Activated naive CD4-positive, alpha-beta T cell treated with anti-CD3 and anti-CD28 coated beads, Interleukin-2, amount 10 ng/mL, durations not matched to agents 7 days and 5 days (primary cell): ENCODE measurements at places on chromosomes 7 and 10.
A peak's percentile ranks its signal among the peaks of the same experiment; 100 is the strongest.

- DNase-seq = no peak
These were observed 162.1 kb downstream of the DIP2C start for GRCh38 chr10:527416-527815.

DNA sequence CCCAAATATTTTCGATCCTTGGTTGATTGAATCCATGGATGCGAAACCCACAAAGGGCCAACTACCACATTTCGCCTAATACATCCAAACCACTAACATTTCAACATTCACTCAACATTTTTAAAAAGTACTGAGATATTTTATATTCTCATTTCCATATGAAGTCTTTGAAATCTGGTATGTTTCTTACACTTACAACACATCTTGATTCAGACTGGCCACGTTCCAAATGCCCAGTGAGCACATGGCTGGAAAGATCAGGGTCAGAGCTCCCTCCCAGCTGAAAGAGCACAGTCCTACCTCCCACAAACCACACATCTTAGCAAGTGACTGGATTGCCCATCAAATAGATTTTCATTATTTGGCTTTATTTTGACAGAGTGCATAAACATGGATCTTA is 18.9 kb downstream of the NCAPG2 start:
- no peak for DNase-seq

GRCh38 chr10:96188916-96189315 is 58.8 kb downstream of the ZNF518A start:
- no peak for DNase-seq

GRCh38 chr10:55641601-55642000 is 719.5 kb downstream of the ZWINT start:
- DNase-seq = no peak

GRCh38 chr10:43125274-43125845 is 12.9 kb upstream of the CSGALNACT2 start:
- DNase-seq = peak; percentile 14

- no peak for DNase-seq
These were observed 6.8 kb upstream of the TBRG4 start for GRCh38 chr7:45118292-45118691.

GRCh38 chr7:71322201-71322600 is 190.3 kb downstream of the GALNT17 start:
- DNase-seq = no peak

DNA sequence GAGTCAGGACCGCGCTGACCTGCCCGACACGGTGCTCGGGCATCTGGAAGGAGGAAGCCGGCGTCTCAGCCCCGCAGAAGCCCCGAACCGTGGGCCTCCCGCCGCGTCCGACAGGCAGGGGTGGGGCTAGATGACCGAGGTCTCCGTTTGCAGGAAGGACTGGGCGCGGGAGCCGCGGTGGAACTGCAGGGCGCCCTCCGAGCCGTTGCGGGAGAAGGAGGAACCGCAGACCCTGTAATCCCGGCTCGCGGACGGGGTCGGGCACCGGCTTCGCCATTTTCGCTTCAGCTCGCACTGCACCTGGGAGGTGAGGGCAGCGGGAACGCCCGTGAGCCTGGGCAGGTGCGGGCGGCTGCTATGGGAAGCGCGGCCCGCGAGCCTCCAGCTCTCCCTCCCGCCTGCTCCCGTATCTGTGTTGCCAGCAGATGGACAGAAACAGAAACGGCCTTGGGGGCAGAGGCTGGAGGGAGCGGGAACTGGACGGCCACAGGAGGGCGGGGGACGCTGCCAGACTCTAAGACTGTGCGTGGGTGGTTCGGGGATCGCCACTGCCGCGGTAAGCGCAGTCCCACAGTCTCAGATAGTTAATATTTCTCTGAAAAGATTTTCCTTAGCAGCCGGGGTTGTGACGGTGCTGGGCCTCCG is 114.1 kb downstream of the VIPR2 start:
- DNase-seq = peak; percentile 44

DNA sequence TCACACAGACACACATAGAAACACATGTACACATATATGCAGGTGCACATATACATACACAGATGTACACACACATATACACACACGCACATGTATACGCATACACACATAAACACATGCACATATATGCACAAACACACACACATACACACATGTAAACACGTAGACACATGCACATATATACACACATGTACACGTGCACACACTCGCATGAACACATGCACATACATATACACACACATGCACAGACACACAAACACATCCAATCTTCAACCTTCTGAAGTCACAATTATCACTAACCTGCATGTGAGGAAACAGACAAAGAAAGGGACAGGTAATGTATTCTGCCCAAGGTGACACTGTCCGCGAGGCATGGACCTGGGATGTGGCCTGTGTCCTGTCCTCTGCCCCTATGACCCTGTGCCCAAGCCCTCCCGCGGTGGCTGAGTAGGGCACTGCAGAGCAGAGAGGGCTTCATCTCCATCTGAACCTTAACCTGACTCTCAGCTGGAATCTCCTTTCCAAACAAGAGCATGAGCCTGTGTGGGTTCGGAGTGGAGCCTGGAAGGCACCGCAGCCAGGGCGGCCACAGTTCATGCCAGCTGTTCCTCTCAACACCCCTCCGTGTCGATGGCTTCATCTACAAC is 660.9 kb downstream of the SDK1 start:
- no peak for DNase-seq

DNA sequence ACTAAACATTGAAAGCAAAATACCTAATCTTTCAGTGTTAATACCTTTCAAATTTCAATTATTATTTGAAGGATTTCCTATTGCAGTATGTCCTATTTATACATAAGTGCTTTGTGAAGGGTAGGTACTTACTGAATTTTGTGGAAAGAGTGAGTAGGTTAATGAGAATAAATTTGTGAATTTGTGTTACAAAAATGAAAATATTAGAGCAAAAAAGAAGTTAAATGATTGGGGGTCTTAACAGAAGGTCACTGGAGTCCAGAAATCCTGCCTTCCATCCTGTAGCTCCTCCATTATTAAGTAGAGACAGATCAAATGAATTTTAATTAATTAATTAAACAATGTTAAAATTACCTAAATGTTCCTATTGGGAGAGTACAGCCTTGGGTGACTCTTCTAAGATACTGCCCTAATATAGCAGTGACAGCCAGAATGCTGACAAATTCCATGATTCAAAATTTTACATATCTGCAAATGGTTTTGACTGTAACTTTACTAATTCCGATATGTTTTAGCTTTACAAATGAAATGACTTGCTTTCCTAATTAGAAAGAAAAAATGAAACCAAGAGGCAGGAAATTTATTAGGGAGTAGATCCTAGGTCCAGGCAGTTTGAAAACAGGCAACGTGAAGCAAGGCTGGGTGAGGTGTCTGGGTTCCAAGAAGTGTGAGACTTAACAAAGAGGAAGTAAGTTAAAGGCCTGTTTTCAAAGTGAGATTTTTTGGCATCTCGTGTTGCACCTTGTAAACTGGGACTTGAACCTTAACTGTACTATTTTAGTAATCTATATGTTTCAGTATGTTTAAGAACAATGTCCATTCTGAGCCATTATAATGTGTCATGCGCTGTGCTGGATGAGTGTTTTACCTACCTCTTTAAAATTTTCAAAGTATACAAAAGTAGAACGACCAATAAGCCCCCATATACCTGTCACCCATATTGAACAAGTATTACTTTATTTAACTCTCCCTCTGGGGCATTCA is 1.5 kb downstream of the PIK3CG start:
- no peak for DNase-seq

GRCh38 chr7:20438694-20439376 is 108.1 kb downstream of the ITGB8 start:
- DNase-seq = no peak
